ENCODE measurements at places on chromosomes 5 and 9.

DNA sequence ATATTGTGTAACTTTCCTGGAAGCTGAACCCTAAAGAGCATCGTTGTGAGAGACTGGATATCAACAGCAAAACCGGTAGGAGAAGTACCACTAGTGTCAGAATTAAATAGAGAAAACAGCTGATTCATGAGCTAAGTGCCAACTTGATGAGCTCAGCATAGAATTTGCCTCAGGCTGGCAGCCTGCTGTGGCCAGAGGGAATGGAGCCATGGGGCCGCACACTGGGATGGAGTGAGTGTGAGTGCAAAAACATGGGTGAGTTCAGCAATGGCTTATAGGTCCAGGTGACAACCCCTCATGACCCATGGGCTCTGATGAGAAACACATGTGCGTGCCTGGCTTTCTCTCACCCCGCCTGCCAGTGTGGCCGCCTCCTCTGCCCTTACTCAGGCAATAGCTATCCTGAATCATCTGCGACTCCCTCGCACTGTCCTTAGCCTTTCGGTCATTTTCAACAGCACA is 25.4 kb downstream of the ADAMTS16 start:
- DNase-seq, result no peak

GRCh38 chr9:74281674-74282073 is 215.5 kb upstream of the RORB start:
- DNase-seq, result no peak

GRCh38 chr9:14731294-14731981 is 8.9 kb upstream of the CER1 start:
- DNase-seq, result no peak

DNA sequence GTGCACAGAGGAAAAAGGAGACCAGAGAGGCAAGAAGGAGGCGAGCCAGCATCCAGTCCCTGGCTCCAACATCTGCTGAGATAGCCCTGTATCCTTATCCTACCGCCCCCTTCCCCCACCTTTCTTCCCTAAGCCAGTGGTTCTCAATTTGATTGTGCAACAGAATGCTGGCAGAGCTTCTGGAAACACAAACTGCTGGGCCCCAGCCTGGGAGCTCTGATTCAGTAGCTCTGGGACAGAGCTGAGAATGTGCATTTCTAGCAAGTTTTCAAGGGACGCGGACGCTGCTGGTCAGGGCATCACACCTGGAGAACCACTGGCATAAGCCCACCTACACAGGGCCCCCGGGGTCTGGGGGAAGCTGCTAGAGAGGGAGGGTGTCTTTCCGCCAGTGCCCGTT is 21.1 kb downstream of the AK8 start:
- peak; percentile 80 for DNase-seq

DNA sequence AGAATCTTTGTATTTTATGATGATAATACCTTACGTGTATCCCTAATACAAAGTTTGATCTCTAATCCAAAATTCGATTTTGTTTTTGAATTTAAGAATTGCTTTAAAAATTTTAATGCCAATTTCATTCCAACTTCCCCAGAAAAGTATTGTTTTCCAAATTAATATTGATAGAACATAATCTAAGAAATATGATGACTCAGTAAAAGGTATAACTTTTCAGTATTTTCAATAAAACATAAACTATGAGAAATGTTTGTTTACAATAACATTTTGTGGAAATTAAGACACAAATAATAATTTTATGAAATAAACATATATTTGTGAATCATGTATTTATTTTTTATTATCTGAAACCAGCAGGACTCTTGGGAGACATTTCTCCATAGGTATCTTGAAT is 931.6 kb downstream of the EFNA5 start:
- no peak for DNase-seq

DNA sequence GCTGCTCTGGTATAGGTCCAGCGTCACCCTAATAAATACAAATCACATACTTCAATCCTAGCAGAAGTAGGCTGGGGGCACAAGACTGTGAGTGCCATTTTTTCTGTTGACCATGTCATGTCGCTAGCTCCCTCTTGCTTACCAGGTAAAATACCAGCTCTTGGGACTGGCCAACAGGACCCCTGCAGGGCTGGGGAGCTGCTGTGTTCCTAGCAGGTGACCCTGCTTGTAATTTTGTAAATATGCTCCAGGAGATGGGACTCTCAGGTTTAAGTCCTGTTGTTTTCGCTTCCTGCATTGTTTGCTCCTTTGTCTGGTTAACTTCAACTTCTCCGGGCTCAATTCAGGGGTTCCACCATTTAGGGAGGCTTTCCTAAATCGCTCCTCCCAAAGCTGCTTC is 286.6 kb upstream of the DAP start:
- no peak for DNase-seq

DNA sequence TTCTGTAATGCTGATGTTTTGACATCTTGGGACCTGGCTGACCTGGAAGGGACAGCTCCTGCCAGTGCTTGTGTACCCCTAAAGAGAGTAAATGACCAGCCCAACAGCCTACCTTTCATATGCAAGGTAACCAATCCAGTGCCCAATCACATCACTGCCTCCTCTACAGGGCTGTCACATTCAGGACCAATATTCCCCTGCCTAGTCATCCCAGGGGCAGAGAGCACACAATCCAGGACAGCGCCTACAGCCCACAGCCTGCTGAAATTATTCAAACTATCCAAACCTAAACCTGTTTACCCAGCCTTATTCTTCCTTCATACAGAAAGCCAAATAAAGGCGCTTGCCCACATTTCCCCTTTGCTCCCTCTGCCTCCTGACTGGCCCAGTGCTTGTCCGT is 284.1 kb downstream of the CTNND2 start:
- no peak for DNase-seq

GRCh38 chr5:159031513-159031912 is 68.2 kb downstream of the EBF1 start:
- DNase-seq, result peak; percentile 85

DNA sequence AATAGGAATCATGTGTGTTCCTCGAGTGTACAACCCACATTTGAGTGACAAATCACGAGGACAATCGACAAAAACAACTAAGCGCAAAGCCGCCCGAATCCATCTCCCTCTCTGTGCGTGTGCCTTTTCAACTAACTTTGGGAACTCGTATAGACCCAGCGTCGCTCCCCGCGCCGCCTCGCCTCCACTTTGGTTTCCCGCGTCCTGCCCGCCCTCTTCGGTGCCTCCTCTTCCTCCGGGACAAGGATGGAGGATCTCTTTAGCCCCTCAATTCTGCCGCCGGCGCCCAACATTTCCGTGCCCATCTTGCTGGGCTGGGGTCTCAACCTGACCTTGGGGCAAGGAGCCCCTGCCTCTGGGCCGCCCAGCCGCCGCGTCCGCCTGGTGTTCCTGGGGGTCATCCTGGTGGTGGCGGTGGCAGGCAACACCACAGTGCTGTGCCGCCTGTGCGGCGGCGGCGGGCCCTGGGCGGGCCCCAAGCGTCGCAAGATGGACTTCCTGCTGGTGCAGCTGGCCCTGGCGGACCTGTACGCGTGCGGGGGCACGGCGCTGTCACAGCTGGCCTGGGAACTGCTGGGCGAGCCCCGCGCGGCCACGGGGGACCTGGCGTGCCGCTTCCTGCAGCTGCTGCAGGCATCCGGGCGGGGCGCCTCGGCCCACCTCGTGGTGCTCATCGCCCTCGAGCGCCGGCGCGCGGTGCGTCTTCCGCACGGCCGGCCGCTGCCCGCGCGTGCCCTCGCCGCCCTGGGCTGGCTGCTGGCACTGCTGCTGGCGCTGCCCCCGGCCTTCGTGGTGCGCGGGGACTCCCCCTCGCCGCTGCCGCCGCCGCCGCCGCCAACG is at the start of gene GPR150:
Gene GPR150, plus strand, starts transcription at position 58 of the 840 bp plus-strand sequence. Its CDS starts 189 bp downstream, at position 247.
- peak; percentile 31 for DNase-seq

DNA sequence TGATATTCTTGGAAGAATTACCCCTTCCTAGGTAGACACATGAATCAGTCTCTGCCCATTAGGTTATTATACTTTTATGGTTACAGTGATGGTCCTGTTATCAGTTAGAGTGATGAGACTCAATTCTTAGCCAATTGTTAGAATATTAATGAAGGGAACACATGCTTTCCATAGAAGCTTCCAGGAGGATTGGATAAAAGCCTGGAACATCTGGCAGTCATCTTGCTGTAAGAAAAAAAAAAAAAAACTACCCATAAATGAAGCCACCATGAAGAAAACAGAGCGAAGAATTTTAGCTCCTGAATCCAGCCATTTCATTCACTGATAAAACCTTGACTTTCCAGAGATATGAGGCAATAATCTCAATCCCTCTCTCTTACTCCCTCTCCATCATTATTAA is 262.5 kb upstream of the GRIN3A start:
- DNase-seq, result no peak

- no peak for DNase-seq
These were observed 128.5 kb upstream of the HMHB1 start for GRCh38 chr5:143683459-143683858.

DNA sequence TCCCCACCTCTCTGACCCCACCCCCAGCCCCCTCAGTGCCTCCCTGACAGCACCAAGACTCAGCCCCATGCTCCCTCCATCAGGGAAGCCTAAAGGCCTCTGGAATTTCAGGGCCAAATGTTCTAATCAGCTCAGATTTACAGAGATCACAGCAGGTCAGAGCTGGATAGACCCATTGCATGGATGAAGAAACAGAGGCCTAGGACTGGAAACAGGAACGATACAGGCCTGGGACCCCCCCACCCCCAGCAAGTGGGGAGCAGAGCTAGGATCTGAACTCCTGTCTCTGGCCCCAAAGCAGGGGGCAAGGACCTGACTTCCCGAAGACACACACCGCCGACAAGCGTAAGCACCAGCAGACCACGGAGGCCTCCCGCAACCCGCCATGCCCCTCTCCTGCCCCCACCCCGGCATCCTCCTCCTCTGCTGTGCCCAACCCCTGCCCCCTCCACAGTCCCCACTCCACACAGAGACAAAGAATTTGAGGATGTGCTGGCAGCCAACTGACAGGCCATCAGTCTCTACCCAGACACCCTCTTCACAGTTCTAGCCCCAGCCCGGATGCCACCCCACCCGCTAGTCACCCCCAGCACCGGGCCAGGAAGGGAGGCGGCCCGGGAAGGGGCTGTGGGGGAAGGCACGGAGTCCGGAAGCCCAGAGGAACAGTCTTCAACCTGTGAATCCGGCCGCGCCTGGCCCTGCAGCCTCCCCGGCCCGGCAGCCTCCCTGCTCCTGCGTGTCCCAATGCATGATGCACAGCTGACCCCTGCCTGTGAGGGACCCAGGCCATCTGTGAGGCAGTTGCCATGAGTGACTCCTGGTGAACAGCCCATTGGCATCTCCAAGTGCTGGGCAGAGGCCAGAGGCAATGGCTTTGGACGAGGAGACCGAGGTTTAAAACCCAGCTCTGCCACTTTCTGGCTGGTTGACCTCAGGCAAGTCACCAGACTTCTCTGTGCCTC is 31.3 kb downstream of the NDUFA8 start:
- DNase-seq, result no peak

GRCh38 chr9:109110329-109111021 is 9.3 kb downstream of the TMEM245 start:
- DNase-seq, result peak; percentile 68

DNA sequence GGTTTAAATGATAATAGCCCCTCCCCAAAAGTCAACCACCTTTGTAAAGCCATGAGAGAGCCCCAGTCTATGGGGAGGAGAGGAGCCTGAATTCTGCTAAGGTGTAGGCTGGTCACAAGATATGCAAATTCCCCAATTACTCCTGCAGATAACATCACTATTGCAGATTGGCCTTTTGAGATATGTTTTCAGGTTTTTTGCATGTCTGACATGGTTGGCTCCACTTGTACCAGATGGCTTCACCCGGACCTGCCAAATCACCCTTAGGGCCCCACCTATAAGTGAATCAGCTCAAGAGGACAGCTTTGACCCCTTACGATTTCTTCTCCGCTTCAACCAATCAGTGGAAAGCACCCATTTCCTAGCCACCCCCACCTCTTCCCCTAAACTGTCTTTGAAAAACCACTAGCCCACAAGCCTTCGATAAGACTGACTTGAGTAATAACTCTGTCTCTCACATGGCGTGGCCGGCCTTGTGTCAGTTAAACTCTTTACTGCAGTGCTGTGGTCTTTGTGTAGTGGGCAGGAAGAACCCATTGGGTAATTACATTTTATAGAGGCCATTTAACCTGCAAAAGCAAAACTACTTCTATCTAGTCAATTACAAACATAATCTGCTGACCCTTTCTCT is 69.7 kb downstream of the PRLR start:
- no peak for DNase-seq

DNA sequence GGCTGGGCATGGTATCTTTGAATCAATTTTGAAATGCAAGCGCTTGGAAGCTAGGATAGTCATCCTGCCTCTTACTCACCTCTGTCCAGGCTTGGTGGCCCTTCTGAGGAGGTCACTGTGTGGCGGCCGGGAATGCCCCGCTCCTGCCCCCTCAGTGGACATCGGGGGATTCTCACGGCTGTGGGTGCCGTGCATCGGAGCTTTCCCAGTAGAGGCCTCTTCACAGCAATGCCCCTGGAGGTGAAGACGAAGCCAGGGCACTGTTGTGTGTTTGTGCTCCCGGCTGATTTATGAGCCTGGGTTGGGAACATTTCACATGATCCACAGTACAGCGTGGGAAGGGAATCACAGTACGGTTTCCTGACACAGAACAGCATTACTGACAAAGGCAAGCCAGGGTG is 147.5 kb downstream of the NXNL2 start:
- DNase-seq, result no peak

DNA sequence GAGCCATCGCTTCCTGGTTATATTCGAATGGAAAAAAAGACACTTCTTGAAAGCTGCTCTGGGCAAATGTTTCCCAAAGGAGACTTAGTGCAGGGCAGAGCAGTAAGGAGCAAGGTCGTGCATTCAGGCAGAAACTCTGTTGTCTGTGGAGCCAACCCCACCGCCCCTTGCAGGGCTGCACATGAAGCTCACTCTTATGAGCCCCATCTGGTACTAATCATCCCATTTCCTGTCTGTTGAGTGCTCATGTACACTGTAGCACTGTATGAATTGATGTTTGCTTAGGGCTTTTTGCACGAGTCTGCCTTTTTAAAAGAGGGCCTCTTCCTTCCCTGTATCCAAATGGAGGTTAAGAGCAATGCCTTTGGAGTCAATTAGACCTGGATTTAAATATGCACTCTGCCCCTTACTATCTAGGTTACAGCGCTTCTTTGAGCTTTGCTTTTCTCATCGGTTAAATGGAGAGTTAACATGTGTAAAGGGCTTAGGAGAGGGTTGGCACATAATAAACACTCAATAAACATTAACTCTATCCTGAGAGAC is 25.4 kb downstream of the HMHB1 start:
- DNase-seq, result peak; percentile 90

DNA sequence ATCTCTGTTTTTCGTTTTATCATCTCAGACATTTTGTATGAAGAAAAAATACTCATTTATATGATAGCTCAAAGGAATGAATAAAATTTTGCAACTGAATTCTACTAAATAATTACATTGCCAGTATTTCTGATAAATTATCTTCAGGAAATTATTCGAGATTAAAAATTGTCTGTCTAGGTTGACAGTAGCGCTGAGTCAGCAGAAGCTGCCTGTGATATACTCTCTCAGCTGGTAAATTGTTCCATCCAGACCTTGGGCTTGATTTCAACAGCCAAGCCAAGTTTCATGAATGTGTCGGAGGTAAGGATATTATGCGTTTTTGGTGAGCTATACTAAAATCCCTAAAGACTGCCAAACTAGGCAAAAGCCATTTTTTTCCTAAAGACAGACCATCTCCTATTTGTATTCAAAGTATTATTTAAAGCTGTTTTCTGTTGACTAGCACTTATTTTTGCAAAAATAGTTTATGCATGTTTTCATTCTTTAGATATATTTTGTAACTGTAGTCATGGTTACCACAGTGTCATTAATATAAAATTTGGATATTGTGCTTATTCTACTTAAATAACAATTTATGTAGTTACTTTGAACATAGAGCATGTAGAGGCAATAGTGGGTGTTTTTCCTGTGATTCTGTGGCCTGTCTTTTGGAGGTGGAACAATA is 17.4 kb downstream of the LECT2 start:
- DNase-seq, result no peak
